ENCODE measurements at places on chromosomes 5 and 9. TPM values are rescaled to one million over a fixed set of nuclear protein-coding genes. Genes with fewer than 3 reads are reported as not detected.

Gene LRRC70
- 1.6 TPM for total RNA-seq

Gene SLC34A3
- not detected for total RNA-seq

Gene HMCN2
- total RNA-seq: under 0.01 TPM

Gene PPP3R2
- total RNA-seq: not detected

Gene TMEM250
- total RNA-seq: 78.2 TPM

Gene ZNF462
- 8.3 TPM for total RNA-seq

DNA sequence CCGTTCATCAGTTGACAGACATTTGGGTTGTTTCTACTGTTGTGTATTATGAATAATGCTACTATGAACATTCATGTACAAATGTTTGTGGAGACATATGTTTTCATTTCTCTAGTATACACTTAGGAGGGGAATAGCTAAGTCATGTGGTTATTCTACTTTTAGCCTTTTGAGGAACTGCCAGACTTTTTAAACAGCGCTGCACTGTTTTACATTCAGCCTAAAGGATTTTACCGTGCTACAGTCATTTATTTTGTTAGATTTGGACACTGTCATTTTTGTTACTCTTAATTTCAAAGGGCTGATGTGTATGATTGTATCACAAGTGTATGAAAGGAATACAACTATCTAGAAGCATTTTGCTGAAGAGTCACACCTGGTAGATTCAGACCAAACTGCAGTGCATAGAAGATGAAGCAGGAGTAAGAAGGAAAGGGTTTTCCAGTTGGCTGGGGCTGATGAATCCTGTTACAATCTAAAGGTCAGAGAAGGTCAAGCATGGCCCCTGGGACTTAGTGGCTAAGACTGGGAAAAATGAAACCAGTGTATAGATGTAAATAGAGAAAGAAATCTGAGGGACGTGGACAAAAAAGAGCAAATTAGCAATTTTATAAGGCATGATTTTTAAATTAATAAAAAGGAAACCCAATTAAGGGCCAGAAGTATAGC is 509.7 kb downstream of the PSAT1 start:
- no peak for DNase-seq

DNA sequence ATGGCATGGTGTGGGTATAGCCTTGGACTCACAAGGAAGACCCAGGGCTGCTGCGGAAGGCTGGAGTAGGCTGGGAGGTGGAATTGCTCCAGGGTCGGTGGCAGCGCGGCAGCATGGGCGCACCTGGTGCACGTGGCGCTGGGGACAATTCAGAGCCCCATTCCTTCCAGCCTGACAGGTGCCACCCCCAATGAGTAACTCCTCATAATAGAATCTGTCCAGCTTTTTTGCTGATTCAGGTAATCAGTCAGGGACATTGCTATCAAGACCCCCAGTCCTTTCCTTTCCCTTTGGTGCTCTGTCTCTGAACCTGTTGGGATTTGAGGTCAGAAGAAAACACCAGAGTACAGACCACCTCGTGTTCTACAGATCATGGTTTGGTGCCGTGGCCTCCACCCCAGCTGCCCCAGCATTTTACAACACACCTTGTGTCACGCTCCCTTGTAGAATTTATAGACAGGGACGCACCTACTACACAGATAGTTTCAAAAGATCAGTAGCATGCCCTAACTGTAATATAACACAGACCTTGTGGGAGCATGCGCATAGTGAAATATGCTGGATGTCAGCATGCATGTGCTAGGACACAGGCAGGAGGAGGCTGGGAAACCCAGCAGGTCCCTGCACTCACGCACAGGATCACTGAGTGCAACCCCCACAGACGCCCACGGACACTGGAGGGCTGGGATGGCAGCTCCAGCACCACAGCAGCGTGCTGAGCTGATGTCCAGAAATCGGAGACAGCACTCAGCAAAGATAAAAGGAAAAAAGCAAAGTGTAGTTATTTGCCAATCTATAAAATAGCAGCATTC is 47.9 kb upstream of the CTSL start:
- DNase-seq: no peak
